ENCODE measurements at places on chromosomes 7 and 10.

DNA sequence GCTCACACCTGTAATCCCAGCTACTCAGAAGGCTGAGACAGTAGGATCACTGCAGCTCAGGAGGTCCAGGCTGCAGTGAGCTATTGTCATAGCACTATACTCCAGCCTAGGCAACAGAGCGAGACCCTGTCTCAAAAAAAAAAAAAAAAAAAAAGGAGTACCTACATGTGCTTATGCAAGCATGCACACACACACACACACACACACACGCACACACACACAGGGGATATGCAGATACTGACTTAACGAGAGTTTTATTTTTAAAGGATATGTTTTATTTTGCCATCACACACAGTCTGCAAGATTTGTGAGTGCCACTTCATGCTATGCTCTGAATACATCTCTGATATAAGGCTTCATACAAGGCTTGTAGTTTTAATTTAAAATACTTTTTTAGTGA, 479.3 kb downstream of the NEBL start:
- no peak for DNase-seq

DNA sequence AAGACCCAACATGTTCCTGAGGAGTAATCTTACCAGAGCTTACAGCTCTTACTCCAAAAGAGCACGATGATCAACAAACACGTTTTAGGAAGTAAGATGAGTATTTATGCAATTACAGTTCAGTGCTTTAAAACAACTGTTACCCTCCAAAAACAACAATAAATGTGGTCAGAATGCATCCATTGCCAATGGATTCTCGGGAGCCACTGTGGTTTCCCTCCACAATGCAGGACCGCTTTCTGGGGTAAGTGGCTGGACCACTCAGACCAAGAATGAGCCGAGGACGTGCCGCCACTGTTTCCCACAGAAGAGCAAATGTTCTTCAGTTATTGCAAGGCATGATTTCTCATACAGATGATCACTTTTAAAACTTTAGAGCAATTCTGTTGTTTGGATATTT, 232.3 kb upstream of the MKLN1 start:
- no peak for DNase-seq

- DNase-seq = no peak
Observed at GRCh38 chr7:1192171-1192676, 32.2 kb upstream of the ZFAND2A start.

GRCh38 chr7:128845987-128846386, 15.8 kb downstream of the FLNC start:
- DNase-seq = no peak
